ENCODE measurements at places on chromosomes 5 and 9.

DNA sequence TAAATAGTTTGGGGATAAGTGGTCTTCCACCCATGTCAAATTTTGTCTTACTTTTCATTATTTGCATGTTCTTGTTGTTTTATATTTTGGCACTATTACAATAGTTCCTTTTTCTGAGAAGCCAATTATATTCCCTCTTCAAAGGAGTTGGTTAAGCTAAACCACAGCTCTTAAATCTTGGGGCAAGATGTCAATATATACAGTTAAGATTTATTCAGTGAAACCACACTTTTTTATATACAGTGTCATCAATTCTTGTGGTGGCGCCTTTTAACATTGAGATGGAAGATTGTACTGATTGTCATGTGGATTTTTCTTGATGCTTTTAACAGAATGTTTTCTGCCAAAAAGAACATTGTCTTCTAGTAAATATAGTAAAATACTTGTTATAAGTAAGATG lies 104.1 kb downstream of the MTREX start:
- DNase-seq, result no peak

DNA sequence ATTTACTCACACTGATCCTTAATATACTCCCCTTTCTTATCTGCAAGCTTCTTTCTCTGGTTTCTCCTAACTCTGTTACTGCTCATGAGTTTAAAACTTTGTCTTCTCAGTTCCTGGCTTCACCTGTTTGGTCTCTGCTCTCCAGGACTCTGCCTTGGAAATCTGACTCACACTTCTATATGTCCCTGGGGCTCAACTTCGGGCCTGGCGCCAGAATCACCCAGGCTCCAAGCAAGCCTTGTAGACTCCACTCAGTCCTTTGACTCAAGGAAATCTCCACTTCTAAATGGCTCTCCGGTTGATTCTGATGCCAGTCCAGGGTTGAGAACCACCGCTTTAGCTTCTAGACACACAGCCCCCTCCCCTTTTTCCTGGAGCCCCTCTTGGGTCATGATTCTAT lies 57.8 kb downstream of the TMC1 start:
- no peak for DNase-seq

DNA sequence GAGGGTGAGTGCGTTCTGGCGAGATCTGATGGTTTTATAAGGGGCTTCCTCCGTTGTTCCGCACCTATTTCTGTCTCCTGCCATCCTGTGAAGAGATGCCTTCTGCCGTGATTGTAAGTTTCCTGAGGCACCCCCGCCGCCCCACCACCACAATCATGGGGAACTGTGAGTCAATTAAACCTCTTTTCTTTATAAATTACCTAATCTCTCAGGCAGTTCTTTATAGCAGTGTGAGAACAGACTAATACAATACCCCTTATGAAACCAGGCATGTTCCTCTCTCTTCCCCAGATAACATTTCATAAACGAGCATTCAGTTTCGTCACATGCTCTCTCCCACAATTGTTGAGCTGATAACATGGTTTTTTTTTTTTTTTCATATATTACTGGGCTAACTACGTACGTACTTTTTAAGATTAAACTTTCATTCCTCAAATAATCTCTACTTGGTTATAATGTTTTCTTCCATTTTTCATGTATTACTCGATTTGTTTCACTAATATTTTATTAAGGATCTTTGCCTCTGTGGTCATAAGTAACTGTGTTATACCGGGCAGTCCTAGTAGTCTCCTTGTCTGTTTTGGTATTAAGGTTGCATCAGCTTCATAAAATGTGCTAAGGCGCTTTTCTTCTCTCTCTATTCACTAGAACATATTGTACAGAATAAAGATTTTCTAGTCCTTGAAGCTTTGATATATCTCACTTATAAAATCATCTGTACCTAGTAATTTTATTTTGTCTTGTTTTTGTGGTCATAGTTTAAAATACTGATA lies 64.9 kb upstream of the MVB12B start:
- DNase-seq, result no peak

DNA sequence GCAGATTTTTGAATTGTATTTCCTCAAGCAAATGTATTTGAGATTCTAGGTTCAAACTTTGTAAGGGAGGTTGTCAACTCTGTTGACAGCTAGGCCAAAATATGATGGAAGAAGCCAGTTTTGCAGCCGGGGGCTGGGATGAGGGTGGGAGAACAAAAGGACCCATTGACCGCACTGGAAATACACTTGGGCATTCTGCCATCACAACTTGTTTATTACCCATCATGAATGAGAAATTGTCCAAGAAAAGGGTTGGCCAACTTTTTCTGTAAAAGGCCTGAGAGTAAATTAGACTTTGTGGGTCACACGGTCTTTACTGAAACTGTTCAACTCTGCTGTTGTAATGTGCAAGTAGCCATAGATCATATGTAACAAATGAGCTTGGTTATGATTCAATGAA lies 221.3 kb upstream of the KLF9 start:
- no peak for DNase-seq

DNA sequence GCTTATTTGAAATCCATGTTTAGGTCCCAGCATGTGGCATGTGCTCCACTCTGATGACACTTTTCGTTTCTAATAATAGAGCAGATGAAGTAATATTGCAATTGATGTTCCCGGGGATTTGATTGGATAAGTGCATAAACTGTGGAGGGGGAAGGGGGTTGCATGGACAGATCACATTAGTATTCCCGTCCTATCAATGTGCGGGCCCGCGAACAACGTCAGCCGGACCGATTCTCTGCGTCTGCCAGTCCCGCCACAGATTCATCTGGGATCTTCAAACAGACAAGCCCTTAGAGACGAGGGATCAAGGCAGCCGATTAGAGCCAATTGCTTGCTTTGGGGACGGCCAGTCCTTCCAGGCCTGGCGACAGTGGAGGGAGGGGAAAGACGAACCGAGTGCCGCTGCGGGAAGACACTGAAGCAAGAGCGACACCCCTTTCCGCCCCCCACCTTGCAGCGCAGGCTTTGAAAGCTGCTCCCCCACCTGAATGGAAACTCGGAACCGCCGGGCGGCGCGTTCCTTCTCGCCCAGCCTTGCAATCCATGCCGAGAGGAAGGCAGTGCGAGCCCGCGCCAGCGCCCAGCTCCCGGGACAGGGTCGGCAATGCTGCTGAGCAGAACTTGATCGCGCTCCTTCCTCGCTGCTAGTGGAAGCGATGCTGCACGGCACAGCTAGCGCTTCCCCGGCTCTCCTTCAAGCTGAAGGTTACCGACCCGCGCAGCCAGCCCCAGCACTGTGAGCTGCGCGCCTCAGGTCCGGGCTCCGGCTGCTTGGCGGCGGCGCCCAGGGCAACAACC lies at the start of gene RGS7BP:
Gene RGS7BP (plus strand): TSS at position 247 of the 798 bp plus-strand sequence. CDS start 610 bp downstream, outside the sequence.
- DNase-seq, result no peak

DNA sequence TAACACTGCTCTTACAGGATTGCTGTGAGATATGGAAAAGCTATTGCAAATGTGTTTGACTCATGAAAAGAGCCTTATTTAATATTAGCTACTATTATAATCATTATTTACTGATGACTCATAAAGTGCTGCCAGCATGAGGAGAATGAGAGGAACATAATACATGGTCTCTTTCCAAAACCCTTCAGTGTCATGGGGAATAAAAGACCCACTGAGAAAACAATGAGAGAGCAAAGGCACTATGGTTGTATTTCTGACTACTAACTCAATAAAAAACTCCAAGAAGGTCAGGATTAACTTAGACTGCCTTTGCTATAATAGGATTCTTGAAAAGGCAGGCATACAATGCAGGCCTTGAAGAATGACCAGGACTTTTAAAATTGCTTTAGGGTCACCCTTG lies 633.5 kb downstream of the DTWD2 start:
- no peak for DNase-seq

DNA sequence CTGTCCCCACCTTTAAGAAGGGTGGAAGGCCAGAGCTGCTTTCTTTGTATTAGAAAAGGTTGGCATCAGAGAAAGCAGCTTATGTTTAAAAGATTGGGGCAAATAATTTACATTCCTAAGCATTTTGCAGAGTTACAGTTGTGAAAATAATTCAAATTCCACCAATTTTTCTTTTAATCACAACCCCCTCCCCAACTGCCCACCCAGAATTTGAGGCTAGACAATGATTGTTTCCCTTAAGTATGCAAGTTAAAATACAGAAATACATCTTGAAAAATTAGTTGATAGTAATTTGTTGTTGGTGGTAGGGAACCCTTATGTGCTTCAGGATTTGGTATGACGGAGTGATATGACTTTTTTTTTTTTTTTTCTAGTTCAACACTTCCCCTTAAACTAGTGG lies 133.0 kb downstream of the ZSWIM6 start:
- no peak for DNase-seq

GRCh38 chr9:136565086-136565714 lies 19.4 kb upstream of the NOTCH1 start:
- no peak for DNase-seq

- DNase-seq, result no peak
Measured at GRCh38 chr9:78462611-78463010, 165.7 kb downstream of the PSAT1 start.

- no peak for DNase-seq
Measured at GRCh38 chr5:171450423-171451331, 31.2 kb downstream of the FGF18 start.

GRCh38 chr9:130660326-130660682 lies 4.1 kb upstream of the PRDM12 start:
- DNase-seq, result no peak

DNA sequence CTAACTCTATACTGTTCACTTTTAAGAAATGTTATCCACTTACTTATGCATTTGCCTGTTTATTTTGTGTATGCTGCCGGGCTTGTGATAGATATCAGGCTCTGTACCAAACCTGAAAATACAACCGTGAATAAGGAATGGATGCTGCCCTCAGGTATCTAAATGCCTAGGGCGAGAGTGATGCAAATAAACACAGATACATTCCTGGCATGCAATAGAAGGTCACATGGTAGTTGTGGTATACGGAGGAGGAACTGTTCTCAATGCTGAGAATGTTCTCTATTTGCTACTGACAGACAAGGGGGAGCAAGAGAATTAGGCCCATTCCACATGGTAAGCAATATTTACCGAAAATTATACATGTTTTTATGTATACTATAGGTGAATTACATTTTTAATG lies 227.8 kb downstream of the ICE1 start:
- DNase-seq, result no peak

GRCh38 chr9:14320271-14321181 lies 6.6 kb upstream of the NFIB start:
- no peak for DNase-seq

DNA sequence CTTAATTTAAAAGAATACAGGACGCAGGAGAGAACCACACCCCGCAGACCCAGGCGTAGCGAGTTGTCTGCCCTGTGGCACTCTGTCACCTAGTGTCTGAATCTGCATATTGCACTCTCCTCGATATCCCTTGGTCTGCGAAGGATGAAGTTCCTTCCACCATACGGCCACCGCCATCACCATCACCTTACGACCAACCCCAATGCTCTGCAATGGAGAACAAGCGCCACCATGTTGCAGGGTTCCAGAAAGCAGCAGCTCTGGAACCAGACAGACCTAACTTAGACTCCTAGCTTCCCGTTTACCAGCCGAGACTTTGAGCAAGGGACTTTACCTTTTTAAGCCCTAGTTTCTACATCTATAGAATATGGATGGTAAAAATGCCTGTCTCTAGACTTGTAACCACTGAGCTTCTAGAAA lies 77.4 kb upstream of the DMRT1 start:
- no peak for DNase-seq

GRCh38 chr5:108303611-108304010 lies 78.3 kb downstream of the FBXL17 start:
- no peak for DNase-seq

DNA sequence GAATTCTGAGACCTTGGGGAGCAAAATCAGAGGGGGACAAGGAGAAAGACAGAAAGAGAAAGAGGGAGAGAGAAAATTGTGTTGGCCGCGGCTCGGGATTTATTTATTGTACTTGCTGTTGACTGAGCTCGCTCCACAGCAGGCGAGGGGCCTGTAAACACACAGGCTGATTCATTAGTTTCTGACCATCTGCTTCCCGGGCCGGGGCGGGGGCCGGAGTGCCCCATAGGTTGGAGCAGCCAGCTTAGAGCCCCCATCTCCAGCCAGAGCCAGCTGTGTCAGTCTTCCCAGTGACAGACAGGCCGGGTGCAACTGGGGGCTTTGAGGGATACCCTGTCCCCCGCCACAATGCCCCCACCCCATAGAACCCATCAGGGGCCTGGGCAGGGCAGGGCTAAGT lies 30.9 kb downstream of the NTNG2 start:
- no peak for DNase-seq

DNA sequence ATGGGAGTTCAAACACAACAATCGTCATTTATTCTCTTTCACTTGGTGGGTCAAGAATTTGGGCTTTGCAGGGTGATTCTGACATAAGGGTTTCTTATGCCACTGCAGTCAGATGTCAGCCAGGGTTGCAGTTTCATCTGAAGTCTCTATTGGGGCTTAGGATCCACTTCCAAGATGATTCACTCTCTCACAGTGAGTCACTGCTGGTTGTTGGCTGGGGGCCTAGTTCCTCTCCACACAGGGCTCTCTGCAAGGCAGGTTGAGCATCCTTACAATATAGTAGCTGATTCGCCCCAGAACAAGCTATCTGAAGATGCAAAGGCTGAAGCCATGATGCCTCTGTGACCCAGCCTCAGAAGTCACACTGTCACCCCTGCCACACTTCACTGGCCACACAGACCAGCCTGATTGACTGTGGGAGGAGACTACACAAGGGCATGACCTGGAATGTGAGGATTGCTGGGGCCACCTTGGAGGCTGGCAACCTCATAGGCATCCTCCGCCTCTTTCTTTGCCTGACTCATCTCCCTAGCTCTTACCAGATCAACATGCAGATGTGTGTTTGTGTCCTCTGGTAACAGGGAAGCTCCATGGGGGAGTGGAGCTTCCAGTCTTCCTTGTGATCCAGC lies 4.5 kb upstream of the CARD19 start:
- no peak for DNase-seq

DNA sequence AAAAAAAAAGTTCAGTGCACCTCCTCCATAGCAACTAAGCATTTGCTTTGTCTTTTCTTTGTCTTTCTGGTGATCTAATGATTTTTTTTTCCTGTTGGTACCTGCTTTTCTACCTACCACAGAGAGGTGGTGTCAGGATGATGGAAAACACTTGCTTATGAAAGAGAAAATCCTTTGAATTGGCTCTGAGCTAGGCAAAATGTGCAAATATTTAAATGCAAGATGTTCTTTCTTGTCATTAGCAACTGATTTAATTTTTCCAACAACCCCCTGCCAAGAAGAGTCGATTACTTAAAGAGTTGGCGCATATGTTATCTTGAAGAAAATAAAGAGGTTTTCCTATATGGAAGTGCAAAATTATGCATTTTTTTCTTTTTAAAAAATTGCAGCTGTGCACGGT lies 37.7 kb downstream of the TNC start:
- DNase-seq, result no peak

GRCh38 chr5:1808439-1808838 lies 7.2 kb downstream of the NDUFS6 start:
- no peak for DNase-seq

DNA sequence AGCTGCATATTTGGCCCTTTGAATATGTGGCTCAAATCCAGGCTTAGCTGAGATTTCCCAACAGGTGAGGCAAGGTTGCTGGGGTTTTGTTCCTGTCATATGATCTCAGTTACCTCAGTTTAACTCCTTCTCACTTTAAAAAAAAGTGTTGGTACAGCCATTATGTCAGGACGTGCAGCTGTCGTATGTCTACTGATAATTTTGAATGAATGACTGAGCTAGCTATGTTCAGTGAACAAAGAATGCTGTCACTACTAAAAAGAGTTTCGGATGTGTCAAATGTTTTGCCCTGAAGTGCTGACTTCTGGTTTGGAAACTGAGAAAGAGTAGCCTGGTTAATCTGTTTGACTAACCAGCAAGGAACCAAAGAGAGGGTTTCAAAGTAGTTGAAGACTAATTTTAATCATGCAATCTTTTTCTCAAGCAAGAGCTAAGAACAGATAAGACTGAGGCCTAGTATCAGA lies 106.3 kb upstream of the NR3C1 start:
- no peak for DNase-seq

GRCh38 chr5:15680455-15680854 lies 180.5 kb downstream of the FBXL7 start:
- no peak for DNase-seq
